ENCODE measurements at places on chromosomes 11 and 22.

DNA sequence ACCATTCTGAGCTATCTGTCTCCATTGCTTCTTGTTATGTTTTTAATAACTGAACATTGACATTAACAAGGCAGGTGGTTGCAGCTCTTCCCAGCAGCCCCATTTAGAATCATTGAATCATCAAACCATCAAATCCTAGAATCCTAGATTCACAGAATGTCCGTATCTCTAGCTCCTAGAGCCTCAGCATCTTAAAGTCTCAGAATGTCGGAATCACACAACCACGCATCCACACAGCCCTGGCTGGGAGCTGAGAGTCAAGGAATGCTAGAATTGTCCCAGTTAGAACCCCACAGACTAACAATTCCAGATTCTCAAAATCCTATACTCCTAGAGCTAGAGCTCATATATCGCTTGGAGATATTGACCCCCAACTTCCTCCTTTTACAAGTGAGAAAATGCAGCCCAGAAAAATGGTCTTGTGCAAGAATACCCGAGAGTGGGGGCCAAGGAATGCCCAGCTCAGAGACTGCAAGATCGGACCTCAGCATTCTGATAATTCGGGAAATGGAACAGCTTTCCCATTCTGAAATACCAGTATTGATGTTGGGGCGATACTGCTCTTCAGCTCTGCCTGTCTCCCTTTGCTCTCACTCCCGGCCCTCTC lies 38.8 kb downstream of the PDE2A start:
- DNase-seq = no peak

DNA sequence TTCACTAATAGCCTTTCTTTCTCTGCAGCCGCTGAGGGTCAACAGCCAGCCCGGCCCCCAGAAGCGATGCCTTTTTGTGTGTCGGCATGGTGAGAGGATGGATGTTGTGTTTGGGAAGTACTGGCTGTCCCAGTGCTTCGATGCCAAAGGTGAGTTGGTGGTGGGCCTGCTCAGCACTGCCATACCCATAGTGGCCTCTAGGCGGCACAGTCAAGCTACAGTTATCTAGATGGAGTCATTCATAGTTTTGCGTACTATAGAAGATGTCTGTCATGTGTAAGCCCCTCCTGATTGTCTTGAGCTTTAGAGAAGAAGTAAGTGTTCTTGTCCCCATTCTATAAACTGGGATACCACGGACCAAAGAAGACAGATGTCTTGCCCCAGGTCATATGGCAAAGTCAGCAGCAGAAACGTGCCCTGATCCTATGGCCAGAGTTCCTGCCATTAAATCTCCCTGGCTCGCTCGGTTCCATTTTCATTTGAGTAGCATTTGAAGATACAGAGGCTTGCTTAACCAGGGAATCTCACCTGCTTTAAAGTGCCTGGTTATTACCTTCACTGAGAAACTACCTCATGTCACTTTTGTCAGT lies 42.1 kb upstream of the CRTAM start:
- peak; percentile 56 for DNase-seq

DNA sequence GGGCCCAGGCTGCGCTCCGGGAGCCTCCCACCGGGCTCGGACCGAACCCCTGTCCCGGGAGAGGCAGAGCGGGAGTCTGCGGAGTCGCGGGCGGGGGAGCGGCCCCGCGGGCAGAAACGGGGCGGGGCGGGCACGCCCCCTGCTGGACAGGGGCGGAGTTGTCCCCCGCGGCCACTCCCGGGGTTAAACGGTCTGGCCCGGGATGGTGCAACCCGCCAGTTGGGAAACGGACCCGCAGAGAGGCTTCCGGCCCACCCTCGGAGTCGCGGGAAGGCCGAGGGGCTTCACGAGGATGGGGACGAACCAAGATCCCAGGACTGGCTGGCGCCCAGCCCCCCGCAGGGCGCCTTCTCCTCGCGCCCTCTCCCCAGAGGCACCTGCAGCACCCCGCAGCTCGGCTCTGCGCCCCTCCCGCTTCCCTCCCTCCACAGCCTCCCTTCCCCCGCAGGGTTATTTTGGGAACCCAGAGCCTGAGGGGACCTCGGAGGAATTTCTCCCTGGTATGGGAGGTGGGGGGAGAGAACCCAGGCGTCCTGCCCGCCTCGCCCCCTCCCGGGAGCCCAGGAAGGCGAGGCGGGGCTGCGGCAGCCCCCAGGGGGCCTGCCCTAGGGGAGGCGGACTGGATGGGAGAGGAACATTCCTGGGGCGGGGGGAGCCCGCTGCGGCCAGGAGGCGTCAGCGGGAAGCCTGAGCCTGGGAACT lies 902 bp downstream of the RASGRP2 start:
- peak; percentile 40 for DNase-seq

- DNase-seq = no peak
Measured at GRCh38 chr11:70251659-70252321, 18.7 kb upstream of the PPFIA1 start.

- DNase-seq = no peak
Measured at GRCh38 chr11:65078786-65079342, 5.0 kb downstream of the CDCA5 start.

DNA sequence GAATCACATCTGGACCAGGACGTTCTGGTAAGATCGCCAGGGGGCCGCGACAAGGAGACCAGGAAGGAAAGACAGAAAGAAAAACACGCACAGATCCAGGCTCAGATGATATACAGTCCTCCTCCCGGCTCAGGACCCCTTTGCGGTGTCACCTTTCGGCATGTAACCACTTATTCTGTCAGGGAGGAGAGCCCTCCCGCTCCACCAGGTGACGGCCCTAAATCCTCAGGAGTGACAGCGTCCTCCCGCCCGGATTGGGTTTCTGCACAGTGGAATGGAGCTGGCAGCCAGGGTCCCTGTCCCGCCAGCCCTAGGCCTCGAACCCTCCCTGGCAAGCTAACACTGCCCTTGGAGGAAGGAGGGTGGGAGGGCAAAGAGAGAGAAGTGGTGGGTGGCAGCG lies 24.3 kb upstream of the KCNQ1OT1 start:
- no peak for DNase-seq

GRCh38 chr11:5286351-5286750 lies 15.4 kb downstream of the OR51B4 start:
- DNase-seq = no peak

- DNase-seq = no peak
Measured at GRCh38 chr11:68136866-68137265, 15.7 kb upstream of the CHKA start.

- no peak for DNase-seq
Measured at GRCh38 chr11:35683728-35684339, 21.3 kb downstream of the TRIM44 start.

DNA sequence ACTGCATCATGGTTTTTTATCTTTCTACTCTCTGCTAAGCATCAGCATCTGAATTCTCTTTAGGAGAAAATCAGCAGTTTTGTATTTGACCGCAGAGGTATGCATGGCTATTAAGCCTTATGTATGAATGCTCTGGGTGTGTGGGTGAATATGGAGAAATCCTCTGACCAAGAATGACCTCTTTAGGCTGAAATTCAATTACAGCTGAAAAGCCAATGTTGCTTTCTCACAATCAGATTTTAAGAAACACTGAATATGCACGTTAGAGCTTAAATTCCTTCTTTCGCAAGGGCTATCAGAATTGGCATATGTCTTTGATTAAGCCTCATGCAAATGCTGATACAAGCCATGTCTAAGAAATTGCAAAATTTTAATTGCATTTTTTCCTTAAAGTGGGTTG lies 43.2 kb downstream of the ARHGAP42 start:
- no peak for DNase-seq

DNA sequence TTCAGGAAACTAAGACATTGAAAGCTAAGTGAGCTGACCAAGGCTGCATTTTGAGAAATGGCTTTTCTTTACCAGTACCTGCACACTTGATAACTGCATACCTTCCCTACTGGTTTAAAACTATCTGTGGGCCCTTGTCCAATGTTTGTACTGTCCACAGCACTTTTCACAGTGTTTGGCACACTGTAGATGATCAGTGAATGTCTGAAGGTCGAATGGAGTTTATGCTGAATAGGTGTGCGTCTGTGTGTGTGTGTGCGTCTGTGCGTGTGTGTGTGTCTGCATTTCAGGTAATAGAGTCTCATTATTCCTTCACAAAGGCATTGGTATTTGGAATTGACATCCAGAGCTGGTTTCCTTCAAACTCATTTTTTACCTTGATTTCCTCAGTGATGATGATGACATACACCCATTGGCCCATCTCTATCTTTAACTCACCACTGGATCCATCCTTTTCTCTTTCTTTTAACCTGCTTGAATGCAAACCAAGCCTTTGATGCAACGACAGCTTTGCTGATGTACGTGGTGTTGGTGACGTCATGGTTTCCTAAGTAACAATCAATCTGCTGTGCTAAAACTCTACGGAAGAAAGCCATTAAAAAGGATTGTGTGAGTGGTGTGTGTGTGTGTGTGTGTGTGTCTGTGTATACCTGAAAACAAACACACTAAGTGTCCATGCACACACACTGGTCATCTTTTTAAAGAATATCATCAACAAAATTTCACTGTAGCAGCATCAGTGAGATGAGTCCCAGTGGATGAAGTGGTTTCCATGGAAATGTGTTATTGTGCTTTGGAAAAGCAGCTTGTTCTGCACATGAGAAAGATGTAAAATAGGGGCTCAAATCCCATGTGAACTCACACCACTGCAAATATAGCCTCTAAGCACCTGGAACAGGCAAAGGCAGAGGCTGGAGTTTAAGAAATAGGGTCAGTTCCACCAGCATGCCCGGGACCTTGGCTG lies 490.2 kb upstream of the B3GAT1 start:
- no peak for DNase-seq

DNA sequence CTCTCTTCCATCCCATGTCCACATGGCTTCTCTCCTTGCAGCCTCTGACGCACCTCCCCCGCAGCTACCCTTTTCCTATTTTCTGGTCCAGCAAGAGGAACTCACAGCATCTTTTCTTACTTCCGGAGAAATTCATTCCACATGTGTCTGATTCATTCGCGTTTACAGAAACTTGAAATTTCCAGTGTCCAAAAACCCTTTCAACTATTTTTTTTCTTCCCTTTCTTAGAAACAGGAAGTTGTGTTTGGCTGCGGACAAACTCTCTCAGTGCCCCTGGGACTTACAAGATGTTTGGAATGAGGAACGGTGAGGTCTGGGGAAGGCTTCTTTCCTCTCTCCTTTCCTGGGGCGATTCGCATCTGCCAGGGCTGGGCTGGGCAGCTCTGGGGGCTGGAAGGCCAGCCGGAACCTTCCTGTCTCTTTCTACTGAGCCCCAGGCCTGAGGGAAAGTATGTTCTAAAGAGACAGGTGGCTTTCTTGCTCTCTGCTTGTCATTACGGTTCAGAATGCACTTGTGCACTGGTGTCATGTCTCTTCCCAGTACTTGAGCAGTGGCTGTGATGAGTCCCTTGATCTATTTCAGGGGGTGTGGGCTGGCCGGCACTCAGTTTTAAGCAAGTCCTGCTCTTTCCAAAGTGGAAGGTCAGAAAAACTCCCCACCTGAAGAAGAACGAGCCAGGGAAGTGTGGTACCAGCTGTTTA lies 27.5 kb downstream of the ADAMTS8 start:
- no peak for DNase-seq

GRCh38 chr11:63961608-63962412 lies 12.6 kb upstream of the COX8A start:
- DNase-seq = peak; percentile 56

DNA sequence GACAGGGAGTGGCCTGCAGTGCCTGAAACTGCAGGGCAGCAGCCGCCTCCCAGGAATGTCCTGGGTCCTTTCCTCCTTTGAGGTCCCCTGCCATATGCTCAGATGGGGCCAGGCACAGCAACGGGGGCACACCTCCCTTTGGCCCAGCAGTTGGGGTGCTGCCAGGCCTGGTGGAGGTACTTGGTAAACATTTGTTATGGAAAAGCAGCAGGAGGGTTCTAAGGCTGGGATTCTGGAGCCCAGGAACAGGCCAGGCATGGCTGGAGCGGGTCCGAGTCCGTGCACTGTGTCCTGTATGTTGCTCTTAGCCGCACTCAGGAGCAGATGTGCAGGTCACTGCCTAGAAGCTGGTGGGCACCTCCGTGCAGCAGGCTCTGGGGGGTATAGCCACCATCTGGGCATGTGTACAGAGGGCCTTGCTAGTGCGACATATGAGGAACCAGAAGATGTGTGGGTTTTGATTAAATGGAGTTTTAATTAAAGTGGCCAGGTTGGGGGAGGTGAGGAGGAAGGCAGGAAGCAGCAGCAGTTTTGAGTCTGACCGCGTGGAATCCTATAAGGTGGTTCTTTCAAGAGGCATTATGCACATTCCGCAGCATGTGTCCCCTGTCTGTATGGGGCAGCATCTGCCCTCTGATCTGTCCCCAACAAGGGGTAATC lies 1.5 kb downstream of the ADORA2A start:
- no peak for DNase-seq

- DNase-seq = no peak
Measured at GRCh38 chr22:45125188-45125587, 38.5 kb upstream of the NUP50 start.

DNA sequence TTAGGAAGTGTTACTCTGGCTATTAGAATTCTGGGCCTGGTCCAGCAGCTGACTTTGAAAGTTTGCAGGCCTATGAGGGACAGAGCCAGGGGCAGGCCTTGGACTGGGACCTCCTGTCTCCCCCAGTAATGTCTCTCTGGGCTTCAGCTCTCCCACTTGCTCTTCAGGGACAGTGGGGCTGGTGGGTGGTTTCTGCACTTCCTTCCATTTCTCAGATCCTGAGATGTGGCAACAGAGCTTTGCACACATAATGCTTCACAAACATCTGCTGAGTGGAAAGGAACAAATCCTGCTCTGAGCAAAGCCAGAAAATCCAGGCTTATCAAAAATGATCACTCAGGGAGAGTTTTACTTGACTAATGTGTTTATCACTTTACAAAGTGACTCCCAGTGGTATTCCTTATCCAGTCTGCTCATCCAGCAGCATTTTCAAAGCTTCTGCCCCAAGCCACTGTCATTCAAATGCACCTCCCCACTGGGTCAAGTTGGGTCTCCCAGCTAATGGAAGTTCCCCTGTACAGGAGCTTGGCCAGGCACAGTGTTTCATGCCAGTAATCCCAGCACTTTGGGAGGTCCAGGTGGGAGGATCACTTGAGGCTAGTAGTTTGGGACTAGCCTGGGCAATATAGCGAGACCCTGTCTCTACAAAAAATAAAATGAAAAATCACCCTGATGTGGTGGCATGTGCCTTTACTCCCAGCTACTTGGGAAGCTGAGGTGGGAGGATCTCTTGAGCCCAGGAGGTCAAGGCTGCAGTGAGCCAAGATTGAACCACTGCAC lies 13.5 kb upstream of the OSBP2 start:
- DNase-seq = peak; percentile 29

- DNase-seq = no peak
Measured at GRCh38 chr22:39900306-39901227, at the start of gene GRAP2. Gene GRAP2 (plus strand): TSS chr22:39901084. CDS start chr22:39947107, 46,023 bp downstream.

GRCh38 chr11:102494216-102494615 lies 36.3 kb downstream of the MMP7 start:
- no peak for DNase-seq

DNA sequence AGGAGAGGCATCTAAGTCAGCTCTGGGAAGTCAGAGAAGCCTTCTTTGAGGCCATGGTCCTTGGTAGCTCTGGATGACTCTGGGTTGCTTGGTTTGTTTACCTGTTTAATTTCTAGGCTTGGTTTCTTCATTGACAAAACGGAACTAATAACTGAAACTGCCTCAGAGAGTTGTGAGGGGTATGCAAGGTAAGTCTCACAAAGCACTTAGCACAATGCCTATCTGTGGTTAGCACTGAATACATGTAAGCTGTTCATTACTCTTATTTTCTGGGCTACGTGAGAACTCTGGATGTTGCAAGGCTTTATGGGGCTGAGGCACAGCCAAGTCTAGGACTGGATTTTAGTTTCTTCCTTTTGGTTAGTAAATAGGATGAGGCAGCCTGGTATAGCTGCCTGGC lies 225.8 kb upstream of the NCAM1 start:
- DNase-seq = no peak

Measured in BE2C (cell line).